ENCODE measurements at places on chromosomes 2 and 18.

DNA sequence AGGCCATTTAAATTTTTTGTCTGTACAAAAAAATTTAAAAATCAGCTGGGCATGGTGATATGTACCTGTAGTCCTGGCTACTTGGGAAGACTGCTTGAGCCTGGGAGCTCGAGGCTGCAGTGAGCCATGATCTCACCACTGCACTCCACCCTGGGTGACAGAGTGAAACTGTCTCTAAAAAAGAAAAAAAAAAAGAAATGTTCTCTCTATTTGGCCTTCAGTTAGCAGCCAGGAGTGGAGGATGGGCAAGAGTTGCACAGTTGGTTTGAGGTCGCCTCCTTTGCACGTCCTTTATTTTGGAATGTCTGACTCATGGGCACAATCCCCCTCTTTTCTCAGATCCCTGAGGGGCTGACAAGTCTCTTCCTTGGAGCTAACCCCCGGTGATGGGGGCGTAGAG lies 26.3 kb downstream of the ITM2C start:
- DNase-seq = no peak

DNA sequence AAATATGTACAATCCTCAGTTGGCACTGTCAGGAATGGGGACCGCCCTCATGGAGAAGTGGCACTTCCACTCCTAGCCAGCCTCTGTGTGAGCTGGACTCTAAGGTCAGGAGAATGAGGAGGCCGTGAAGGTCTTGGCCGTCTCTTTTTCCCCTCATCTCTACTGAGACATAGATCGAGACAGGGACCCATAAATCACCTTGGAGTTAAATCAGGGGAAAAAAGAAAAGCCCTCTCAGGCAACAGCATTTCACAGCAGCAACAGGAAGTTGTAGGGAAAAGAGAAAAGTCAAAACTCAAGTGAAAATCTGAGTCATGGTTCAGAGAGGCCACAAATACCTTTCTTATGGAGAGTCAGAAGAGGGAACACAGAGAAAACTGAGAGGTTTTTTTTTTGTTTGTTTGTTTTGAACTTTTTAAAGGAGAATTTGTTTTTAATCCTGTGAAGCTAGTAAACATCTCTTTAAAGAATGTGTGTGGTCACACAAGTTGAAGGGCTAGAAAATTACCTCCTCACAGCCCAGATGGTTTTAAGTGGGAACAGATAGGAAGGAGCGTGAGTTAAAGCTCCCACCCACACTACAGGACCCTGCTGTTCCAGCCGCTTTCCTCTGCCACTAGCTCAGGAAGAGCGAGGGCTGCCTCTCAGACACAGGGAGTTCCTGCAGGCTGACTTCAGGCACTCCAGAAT lies 30.6 kb upstream of the CYP1B1 start:
- DNase-seq = peak; percentile 71

DNA sequence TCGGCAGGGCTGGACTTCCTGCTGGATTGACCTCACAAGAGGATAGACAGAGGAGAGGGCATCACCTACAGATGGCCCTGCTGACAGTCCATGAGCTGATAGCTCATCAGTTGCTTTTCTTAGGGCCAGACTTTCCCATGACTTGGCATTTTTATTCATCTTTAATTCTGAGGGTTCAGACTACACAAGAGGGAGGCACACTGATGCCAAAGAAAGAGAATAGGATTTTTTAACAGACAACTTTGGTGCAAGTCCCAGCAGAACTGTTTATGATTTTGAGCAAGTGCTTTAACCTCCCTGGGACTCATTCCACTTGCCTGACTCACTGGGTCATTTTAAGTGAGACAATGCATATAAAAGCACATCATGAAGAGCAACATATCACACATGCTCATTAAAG lies 299.2 kb downstream of the INSIG2 start:
- no peak for DNase-seq

- peak; percentile 18 for DNase-seq
These were observed 23.8 kb upstream of the SERPINB12 start for GRCh38 chr18:63518178-63519012.

- no peak for DNase-seq
These were observed 95.4 kb downstream of the PRKCE start for GRCh38 chr2:45746888-45747287.

DNA sequence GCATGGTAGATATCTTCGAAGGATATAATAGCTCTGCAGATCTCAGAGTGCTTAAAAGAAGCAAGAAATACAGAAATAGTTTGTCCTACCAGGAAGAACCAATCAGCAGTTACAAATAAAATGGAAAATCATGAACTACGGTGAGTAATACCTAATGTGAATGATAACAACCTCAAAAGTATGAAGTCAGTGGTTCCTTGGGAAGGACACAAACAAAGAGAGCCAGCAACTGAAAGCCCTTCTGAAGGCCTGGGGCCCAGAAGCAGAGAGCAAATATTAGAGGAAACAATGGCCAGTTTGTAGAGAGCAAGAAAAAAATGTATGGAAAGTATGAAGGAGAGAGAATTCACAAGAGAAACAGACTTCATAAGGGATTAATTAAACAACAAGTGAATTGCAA lies 226.8 kb upstream of the CHST9 start:
- DNase-seq = no peak

DNA sequence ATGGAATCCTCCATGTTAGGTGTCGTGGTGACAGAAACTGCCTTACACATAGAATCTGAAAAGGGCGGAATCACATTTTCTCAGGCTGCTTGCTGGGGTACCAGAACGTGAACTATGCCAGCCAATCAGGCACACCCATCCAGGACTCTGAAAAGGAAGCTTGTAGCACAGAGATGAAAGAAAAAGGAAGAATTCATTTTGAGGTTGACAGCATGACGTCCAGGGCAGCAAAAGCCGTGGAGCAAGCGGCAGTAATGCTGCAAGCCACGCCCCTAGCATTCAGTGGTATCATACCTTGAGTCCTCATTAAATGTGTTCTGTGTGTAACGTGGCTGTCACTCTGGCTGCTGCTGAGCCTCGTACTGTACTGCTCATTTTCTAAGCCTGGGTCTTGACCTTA lies 304.0 kb downstream of the DYSF start:
- DNase-seq = no peak

GRCh38 chr18:74368901-74369705 lies 53.5 kb downstream of the C18orf63 start:
- DNase-seq = no peak

DNA sequence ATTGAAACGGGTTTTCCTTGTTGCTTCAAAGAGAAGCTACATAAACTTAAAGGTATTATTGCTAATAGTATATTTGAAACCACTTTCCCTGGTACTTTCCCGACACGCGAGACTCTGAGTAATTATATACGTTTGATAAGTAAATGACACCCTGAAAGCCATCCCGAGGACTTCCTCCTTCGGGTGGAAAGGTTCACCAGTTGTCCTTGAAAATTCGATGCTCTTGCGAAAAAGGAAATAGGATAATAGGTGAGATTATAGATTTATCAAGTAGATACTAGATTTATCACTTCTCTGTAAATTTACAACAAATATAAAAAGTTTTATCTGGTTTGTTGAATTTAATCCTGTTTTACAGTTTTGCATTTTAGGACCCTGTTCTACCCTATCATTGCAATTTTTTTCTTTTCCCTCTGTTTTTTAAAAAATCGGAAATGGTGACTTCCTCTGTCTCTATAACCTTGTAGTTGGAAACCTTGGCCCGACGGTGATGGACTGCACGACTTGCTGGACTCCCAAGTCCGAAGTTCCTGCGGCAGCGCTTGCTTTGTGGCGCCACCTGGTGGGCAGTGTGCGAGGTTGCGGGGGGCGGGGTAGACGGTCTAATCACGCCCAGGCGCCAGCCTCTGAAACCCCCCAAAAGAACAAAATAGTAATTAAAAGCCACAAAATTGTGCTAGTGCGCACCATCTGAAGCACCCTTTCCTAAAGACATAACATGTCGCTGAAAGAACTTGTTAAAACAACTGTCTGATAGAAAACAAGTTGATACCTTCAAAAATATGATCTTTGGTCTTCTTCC lies 972 bp upstream of the DLX2 start:
- DNase-seq = no peak

GRCh38 chr2:44934038-44934982 lies 7.2 kb upstream of the SIX3 start:
- no peak for DNase-seq

DNA sequence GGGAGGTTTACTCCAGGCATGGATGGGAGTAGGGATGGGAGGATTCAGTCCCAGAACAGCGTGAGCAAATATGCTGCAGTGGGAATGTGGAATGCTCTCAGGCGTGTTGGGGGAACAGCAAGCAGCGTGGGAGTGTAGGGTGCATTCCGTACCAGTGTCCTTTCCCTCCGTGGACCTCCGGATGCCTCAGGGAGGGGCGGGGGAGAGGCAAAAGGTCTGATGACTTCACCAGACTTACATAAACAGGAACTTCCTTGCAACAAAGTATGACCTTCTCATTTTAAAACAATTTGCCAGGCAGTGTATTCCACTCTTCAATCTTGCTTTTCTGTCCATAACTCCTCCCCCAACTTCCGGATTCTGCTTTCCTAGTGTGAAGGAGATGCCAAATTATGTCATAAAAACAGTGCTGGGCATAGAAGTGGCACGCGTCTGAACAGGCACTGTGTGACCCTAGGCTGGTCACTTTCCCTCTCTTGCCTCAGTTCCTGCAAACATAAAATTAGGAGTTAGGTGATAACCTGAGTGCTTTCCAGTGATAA lies 36.9 kb downstream of the RPL37A start:
- no peak for DNase-seq

GRCh38 chr2:15964936-15965563 lies 24.7 kb downstream of the MYCN start:
- no peak for DNase-seq

Data from NCI-H524 treated with DMSO at 0.1 percent for 48 hours (cell line).